ENCODE measurements at places on chromosomes 1 and 21.

DNA sequence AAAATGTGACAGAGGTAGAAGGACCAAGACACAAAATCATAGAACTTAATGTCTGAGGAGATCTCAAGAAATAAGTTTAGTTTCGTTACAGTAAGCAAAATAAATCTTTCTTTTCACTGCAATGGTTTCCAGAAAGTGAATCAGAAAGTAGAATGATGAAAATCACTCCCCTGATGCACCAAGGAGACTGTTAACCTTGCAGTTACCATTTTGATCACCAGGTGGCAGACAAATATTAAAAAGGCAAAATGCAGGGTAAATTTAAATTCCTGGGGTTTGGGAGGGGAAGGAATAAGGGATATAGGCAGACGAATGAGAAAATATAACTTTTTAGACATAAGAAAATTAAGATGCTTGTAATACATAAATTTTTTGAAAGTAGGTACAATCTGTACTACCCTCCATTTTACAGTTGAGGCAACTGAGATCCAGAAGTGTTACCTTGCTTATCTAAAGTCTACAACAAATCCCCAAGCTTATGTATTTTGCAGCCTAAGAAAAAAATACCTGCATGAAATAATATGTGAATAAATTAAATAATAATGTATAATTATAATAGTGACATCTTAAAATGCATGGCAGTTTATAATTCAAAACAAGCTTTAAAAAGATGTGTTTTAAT, 253.2 kb downstream of the CRB1 start:
- no peak for DNase-seq

DNA sequence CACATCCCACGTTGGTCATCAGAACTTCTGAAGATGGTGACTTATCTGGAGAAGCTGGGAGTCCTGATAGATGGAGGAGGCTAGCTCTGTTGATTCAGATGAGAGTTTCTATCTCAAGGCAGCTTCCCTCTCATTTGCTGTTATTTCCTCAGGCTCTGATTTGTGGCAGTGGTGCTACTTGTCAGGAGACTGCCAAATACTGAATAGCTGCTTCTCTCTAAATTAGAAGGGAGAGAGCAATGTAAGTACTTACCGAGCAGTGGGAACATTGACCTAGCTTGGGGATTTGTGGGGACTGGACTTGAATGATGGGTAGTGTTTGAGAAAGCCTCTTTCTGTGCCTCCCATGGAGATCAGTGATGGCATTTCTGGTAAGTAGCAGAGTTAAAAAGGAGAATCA, at the start of gene OR10K1:
OR10K1 (plus strand) TSS at position 301 of the 400 bp plus-strand sequence. CDS start 3,728 bp downstream, outside the sequence.
- no peak for DNase-seq

DNA sequence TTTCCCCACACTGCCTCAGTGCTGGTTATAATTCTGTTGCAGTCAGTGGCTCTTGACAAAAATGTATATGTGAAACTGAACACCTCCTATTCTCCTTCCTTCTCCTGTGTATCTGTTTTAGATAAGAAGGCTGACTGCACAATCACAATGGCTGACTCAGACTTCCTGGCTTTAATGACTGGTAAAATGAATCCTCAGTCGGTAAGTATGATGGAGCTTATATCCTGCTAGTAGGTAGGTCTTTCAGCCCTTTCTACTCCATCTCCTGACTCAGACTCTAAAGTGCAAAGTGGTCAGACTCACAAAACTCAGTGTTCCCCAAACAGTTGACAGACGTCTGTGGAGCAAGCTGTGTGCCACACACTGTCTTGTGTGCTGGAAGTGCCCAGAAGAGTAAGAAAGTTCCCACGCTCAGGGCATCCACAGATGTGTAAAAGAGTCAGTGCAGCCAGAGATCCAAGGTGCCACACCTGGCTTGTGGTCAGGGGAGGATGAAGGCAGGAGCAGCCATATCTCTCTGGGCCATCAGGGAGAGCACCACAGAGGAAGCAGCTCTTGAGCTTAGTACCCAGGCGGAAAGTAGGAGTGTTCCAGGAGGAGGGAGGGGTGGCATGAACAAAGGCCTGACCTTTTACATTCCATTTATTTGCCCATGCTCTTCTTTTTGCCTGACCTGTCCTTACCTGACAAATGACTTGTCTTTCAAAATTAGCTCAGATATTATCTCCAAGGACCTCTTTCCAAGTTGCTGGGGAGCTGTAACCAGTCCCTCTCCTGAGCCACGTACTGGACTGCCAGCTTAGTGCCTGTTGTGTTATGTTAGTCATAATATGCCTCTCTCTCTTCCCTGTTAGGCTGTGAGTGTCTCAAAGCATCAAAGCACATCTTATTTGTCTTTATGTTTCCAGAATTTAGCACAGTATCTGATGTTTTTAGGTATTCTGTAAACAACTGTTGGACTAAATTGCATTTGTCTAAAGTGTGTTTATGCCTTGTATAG, 14.0 kb upstream of the PODN start:
- DNase-seq = no peak

DNA sequence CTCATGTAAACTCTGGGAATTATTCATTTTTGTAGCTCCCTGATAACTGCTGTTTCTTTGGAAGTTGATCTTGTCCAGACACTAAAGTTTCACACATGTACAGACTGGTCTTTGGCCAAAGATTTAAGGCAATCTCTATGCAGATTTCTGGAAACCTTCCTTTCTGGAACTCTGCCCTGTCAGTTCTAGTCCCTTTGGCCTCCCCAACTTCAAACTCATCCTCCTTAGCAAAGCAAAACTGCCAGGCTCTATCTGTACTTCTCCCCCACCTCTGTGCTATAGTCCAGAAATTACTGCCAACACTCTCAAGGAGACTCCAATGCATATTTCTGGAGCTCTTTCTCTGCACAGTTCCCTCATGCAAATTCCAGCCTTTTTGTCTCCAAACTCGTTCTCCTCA, 36.5 kb downstream of the C1orf198 start:
- DNase-seq = no peak

DNA sequence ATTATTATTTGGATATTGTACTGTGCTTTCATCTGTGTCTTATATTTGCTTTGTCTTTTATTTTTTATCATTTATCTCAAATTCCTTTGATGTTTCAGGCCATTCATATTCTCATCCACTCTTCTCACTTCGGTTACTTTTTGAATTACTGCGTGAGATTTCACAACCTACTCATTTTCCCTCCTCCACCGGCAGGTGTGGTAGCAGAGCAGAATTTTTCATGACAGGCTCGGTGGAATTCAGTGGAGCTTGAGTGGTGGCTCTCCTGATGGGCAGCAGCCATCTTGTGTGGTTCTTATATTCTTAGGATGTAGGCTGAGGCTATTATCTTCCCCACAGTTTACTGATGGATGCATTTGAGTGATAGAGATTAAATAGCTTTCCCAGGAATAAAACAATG, 92.3 kb upstream of the IVNS1ABP start:
- DNase-seq = no peak

DNA sequence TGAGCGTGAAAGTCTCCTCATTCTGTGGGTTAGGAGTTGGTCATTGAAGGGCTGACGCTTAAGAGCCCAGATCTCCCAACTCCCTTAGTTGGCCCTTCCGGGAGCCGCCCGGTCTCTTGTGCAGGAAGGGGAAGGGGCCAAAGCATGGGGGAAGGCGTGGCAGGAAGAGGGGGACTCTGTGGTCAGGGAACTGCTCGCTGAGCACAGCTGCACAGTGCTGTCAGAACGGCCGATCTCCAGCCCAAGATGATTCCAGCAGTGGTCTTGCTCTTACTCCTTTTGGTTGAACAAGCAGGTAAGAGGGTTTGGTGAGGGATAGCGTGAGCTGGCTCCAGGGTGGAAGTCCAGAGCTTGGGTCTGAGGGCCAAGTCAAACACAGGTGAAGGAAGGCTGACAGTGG, at the start of gene FCER1G:
FCER1G (plus strand) TSS at position 220 of the 400 bp plus-strand sequence; CDS start at position 247, 27 bp downstream.
- no peak for DNase-seq

- DNase-seq = no peak
Observed at GRCh38 chr1:162724583-162725120, 65.8 kb upstream of the HSD17B7 start.

GRCh38 chr1:17892851-17893250, 137.7 kb downstream of the ACTL8 start:
- no peak for DNase-seq

- DNase-seq = no peak
Observed at GRCh38 chr1:10901091-10901890, 104.8 kb upstream of the CASZ1 start.

Measured in stimulated activated CD8-positive, alpha-beta memory T cell treated with anti-CD3 and anti-CD28 coated beads, Interleukin-15, amount 100 ng/mL, for 4 hours (primary cell).